ENCODE measurements at places on chromosomes 13 and 19.

GRCh38 chr19:1765904-1766799 lies 12.8 kb downstream of the ONECUT3 start:
- no peak for DNase-seq

DNA sequence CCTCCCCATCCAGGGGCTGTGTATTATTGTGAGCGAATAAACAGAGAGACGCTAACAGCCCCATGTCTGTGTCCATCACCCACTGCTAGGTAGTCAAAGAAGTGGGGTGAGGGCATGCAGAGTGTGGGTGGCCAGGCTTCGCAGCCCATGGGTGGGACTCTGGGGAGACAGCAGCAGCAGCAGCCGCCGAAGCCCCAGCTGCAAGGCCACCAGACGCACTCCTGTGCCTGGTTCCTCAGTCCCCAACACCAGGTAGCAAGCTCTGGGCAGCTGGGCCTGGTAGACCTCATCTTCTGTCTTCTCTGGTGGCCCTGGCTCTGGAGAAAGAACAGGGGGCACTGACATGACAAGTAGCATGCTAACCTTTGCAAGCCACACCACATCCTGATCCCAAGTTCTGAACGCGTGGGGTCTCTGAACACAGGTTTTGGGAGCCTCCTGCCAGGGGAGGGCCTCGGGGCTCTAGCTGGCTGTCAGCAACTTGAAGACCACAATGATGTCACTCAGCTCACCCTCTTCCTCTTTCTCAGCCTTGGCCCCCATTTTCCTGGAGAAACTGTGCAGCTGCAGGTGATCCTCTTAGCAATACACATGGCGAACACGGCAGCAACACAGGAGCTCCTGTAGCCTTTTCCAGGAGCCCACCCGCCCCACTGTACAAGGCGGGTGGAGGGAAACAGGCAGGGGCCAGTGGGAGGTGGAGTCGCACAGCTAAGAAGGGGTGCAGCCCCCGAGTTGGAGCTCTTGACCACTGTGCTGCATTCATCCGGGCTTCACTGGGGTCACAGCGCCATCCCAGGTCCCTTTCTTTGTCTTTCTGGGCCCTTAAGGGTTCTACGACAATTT lies 5.8 kb downstream of the FUZ start:
- DNase-seq = no peak

- DNase-seq = no peak
Observed at GRCh38 chr19:11152318-11153062, 3.1 kb downstream of the SPC24 start.

- no peak for DNase-seq
Observed at GRCh38 chr13:112648966-112649690, 40.7 kb upstream of the ATP11A start.

DNA sequence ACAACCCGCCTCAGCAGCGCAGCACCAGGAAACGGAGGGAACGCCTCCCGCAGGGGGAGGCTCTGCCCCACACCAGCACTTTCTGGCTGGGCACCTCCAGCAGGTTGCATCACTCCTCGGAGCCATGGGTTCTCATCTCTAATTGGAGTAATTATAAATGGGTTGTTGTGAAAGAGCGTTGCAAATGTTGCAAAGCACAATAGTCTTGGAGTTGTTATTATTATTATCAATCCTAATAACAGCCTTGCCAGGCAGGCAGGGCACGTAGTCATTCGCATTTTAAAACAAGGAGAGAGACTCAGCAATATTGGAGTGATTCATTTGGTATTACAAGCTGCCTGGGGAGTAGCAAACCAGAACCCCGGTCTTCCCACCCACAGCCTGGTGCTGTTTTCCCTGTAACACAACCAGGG lies 108.6 kb upstream of the GJB6 start:
- DNase-seq = no peak

DNA sequence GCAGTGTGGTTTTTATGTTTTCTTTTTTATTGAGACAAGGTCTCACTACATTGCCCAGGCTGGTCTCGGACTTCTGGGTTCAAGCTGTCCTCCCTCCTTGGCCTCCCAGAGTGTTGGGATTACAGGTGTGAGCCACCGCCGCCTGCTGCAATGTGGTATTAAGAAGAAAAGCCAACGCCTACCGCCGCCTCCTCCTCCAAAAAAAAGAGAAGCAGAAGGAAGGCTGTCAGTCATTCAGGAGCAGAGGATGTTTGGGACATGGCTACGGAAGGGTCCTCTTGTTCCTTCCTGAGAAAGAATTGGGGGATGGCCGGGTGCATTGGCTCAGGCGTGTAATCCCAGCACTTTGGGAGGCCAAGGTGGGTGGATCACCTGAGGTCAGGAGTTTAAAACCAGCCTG lies 1.2 kb downstream of the PPP1R37 start:
- DNase-seq = no peak

GRCh38 chr19:18646535-18647370 lies 9.9 kb downstream of the KLHL26 start:
- DNase-seq = no peak

- no peak for DNase-seq
Observed at GRCh38 chr13:97221046-97221445, 1.1 kb upstream of the MBNL2 start.

GRCh38 chr13:113997845-113998751 lies 24.2 kb upstream of the C13orf46 start:
- no peak for DNase-seq

DNA sequence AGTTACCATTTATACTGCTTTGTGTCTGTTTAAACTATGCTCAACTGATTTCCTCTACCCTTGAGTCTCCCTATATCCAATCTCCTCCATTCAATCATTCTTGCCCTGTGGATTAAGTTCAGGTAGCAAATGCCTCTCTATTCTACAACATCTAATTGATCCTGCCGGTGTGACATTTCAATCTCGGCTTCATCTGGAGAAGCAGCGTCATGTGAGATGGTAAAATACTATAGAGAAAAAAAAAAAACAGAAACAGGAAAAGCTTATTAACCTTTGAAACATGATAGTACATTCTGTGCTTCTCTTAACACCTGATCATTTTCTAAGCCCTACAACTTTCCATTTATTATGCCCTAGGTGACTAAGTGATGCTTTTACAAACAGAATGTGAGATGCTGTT lies 89.4 kb downstream of the KCTD12 start:
- no peak for DNase-seq

DNA sequence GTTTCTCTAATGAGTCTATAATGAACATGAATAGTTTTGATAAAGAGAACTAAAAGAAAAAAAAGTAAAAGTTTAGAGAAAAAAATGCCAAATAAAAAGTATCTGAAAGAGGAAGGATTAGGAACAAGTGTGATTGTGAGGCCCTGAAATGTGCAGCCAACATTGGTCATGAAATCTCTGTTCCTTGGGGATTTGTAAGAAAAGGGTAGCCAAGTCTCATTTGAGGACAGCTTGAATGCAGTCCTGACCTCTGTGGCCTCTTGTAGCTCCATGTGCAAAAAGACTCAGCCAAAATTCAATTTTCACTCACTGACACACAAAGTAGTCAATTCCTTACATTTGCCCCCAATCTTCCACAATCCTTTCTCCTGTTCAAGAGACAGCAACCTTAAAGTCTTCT lies 167.9 kb downstream of the KLF12 start:
- no peak for DNase-seq

- DNase-seq = no peak
Observed at GRCh38 chr13:73440296-73440895, 381.6 kb downstream of the KLF5 start.

DNA sequence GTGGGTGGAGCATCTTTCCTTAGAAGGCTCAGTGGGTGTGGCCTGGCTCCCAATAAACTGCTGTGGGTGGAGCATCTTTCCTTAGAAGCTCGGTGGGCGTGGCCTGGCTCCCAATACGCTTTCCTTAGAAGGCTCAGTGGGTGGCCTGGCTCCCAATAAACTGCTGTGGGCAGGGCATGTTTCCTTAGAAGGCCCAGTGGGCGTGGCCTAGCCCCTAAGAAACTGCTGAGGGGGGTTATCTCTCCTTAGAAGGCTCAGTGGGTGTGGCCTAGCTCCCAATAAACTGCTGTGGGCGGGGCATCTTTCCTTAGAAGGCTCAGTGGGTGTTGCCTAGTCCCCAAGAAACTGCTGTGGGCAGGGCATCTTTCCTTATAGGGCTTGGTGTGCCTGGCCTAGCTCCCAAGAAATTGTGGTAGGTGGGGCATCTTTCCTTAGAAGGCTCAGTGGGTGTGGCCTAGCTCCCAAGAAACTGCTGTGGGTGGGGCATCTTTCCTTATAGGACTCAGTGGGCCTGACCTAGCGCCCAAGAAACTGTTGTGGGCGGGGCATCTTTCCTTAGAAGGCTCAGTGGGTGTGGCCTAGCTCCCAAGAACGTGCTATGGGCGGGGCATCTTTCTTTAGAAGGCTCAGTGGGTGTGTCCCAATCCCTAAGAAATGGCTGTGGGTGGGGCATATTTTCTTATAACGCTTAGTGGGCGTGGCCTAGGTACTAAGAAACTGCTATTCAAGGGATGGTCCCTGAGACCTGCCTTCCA lies 10.3 kb downstream of the HSH2D start:
- DNase-seq = no peak

- no peak for DNase-seq
Observed at GRCh38 chr19:49190781-49191180, 33.2 kb downstream of the TRPM4 start.

DNA sequence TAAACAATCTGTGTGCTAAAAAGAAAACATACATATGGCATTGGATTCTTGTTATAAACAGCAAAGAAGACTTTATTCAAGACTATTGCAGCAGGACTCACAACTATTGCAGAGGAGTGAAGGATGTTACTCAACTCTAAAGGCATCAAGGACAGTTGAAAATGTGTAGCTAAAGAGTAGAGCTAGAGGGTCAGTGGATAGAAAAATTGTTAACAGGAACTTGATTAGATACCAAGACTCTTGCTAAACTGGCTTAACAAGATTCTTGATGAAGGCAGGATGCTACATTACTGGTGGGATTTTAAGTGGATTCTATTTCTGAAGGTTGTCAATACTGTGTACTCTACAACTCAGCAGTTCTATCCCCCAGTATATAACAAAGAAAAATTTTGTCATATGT lies 1183.3 kb downstream of the SLITRK1 start:
- DNase-seq = no peak

GRCh38 chr19:8248348-8249328 lies 39.5 kb downstream of the CERS4 start:
- DNase-seq = no peak

DNA sequence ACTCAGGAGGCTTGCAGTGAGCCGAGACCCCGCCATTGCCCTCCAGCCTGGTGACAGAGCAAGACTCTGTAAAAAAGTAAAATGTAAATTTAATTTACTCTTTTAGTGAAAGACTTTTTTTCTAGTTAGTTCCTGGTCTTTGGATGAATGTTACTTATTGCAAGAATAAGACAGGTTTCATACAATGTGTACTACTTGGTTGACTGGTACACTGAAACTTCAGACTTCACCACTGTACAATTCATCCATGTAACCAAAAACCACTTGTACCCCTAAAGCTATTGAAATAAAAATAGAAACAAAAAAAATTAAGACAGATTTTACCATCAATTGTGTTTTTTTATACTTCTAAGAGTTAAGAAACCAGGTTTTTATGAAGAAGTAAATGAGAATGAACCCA lies 35.5 kb downstream of the GPALPP1 start:
- DNase-seq = no peak

DNA sequence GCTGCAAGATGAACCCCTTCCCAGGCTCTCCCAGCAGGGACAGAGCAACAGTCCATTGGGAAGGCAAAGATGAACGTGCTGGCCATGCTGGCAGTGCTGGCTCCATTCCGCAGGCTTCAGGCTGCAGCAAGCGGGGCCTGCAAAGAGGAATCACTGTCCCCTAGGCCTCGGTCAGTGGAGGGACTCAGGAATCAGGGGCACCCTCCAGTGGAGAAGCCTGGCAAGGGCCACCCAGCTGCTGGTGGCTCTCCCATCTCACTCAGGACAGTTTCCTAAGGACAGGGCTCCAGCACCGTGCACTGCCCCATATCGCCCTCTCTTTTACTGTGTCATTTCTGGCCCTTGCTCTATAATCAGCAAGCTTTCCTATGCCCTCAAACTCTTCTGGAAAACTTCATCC lies 498.6 kb downstream of the EFNB2 start:
- no peak for DNase-seq

DNA sequence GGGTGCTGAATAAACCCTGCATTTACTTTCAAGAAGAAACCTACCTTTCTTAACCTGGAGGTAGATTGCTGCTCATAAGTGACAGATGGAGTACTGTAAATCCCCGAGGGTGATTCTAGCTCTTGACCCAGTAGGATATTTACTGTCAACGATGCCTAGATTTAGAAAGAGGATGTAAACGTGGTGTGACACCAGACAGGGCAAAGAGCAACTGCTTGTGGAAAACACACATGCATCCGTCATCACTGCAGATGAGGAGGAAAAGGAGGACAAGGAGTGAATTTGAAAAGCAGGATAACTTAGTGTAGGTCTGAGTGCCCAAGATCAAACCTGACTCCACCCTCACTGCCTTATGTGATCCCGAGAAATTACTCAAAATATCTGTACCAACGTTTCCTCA lies 9.8 kb upstream of the CLN5 start:
- no peak for DNase-seq

DNA sequence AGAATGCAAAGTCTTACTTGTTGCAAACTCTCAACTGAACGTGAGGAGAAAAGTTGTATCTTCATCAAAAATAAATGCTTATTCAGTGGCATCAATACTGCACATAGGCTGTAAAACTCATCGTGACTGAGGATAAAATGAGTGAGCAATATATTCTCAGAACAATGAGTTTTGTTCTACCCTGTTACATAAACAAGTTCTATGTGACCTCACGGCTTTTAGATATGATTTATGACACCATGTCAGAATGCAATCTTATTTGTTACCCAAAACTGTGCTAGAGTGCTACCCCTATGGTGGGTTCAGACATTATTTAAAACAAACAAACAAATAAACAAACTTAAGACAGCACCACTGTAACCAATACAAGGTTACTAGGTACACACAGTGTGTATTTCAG lies 55.4 kb downstream of the FOXO1 start:
- DNase-seq = no peak

DNA sequence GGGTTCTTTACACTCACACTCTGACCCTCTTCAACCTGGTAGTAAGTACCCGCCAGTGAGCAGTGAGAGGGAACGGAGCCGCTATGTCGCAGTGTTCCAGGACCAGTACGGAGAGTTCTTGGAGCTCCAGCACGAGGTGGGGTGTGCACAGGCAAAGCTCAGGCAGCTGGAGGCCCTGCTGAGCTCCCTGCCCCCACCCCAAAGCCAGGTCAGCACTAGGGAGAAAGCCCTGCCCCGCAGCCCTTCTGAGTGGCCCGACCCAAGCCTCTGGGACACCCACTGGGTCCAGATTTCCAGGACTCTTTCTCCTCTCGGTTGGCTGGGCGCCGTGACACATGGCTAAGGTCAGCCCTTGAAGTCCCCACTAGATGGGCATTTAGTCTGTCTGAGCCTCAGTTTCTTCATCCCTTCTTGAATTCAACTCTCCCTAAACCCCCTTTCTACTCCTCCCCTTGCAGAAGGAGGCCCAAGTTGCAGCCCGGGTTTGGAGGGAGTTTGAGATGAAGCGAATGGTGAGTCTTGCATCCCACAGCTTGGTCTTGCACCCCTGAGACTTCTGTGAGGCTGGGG lies 1.9 kb downstream of the OCEL1 start:
- no peak for DNase-seq

- no peak for DNase-seq
Observed at GRCh38 chr19:7442423-7442822, 46.4 kb downstream of the PEX11G start.

- DNase-seq = peak; percentile 14
Observed at GRCh38 chr13:46668302-46668720, 115.3 kb downstream of the LRCH1 start.

All from hypothalamus (tissue), 51 donors.